ENCODE measurements at places on chromosomes 5 and 9.

GRCh38 chr5:95649842-95650620 lies 3.5 kb downstream of the RFESD start:
- no peak for DNase-seq

- no peak for DNase-seq
Measured at GRCh38 chr5:50302815-50303490, 138.1 kb downstream of the EMB start.

DNA sequence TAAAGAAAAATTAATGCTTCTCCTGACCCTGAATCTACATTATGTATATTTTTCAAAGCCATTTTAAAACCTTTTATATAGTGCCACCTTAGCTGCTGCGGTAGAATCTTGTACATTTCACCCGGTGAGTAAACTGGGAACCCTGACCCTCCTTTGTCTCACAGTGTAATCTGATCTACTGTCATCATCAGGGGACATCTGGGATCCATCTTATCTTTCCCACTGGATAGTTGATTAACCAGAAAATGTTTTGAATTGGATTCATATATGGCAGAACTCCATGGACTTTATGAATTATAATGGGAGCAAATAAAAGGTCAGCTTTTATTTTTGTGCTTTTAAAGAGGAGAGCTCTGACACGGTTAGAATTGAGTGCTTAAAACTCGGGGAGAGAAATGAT lies 95.0 kb downstream of the ADAMTSL1 start:
- DNase-seq: no peak

DNA sequence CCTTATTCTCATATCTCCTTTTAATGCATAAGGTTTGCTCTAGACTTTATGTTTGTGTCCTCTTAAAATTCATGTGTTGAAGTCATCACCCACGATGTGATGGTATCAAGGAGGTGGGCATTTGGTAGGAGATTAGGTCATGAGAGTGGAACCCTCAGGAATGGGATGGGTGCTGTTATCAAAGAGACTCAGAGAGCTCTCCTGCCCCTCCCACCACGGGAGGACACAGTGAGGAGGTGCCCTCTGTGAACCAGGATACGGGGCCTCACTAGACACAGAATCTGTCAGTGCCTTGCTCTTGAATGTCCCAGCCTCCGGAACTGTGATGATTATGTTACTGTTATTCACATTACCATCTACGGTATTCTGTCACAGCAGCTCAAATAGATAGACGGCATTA lies 359.0 kb downstream of the IRX1 start:
- DNase-seq: no peak

DNA sequence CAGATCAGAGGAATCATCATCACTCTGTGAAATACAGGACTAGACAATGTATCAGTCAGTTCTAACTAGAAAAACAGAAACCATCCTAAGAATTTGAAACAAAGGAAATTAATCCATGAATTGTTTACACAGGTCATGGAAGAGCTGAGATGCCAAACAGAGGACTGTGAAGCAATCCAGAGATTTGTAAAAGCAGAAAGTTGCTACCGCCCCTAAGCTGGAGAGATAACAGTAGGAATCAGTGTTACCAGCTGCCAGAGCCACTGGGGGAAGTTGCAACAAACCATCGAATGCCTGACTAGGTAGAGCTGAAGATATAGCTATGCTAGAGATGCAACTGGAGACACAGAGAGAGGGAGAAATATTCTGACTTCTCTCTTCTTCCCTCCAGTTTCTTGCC lies 10.4 kb upstream of the MIER3 start:
- DNase-seq: no peak

DNA sequence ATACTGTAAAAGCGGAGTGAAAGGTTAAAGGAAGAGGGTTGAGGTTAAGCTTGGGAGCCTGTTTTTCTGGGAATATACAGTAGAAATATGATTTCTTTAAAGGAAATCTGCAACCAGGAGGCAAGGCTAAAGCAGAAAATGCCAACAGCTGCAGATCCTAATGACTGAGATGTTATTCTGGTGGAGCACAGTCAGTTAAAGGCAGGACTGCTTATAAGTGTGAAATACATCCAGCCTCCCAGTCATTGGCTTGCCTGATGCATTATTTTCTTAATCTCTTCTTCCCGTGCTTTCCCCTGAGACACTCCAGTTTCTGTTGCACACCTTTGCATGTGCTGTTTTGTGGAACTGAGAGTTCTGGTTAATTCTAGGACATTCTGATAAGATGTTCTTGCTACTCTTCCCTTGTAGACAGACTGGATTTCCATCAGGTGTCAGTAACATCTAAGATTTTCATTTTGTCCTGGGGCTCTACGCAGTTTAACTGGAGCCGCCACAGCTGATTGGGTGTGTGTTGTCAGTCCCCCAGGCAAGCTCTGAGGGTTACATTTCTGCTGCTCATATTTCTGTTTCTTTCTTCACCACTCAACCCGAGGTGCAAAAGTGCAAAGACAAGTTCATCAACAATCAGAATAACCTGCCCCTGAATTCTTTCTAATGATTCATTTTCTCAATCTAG lies 44.4 kb downstream of the CAST start:
- DNase-seq: no peak

DNA sequence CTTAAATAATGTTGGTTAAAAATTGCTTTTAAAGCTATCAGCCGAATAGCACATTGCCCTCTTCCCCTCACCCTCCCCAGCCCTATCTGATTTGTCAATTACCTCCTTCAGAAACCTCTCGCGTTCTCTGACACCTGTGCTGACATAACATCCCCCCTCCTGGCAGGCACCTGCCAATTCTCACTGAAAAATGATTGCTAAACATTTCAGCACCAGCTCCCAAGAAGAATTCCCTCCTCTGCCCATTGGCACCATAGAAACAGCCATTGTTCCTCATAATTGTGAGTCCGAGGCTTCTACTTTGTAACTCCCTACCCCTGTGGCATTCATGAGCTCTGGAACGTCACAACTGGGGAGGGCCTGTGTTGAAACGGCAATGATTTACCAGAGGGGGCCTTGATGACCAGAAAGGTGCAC lies 20.2 kb downstream of the CDH6 start:
- DNase-seq: no peak

GRCh38 chr5:8289779-8290178 lies 420.8 kb downstream of the MTRR start:
- DNase-seq: no peak
